ENCODE measurements at places on chromosomes 5 and 9.
A peak's percentile ranks its signal among the peaks of the same experiment; 100 is the strongest.

GRCh38 chr5:144177548-144177947, 6.9 kb downstream of the KCTD16 start:
- no peak for DNase-seq

DNA sequence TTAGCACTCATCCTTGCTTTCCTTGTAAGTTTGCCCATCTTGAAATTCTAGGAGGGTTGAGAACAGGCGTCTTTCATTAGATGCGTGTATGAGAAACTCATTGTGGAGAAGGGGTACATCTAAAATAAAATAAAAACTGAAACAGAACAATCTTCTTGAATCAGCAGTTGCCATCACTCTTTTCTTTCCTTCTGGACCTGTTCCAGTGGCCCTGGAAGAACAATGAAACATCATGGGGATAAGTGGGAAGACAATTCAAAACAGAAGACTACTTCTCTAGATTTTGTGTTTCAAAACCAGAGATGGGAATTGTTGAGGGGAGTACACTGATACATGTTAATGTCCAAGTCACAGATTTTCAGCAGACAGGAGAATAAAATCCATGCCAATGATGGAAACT, 59.9 kb downstream of the SLC1A3 start:
- no peak for DNase-seq

- DNase-seq: no peak
These were observed 473.6 kb upstream of the TNC start for GRCh38 chr9:115591584-115591984.

- DNase-seq: peak; percentile 76
These were observed 5.3 kb upstream of the TJP2 start for GRCh38 chr9:69168709-69169217.

GRCh38 chr5:139262059-139262741, 31.3 kb upstream of the MATR3 start:
- DNase-seq: no peak

DNA sequence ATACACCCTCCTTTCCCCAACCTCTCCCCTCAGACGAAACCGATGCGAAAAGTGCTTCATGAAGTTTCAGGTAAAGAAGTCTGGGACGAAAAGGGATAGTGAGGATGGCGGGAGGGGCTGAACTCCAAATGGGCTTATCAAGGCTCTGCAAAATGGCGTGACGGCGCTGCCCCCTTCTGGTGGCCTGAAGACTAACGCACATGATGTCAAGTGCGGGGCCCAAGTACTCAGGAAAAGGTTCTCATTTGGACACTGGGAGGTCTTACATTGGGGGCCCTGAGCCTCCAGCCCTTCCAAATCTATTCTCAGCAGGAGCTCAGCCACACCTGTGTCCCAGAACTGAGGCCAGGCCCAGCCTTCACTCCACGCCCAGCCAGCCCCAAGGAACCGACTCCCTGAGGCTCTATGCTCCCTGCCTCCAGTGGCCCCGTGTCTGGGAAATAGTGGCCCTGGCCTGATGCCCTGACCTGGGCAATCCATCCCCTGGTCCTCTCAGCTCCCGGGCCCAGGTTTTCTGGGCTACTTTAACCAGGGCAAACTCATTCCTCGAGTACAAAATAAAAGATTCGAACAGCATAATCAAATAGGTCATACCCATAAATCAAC, 119.9 kb downstream of the KCNIP1 start:
- DNase-seq: peak; percentile 44

DNA sequence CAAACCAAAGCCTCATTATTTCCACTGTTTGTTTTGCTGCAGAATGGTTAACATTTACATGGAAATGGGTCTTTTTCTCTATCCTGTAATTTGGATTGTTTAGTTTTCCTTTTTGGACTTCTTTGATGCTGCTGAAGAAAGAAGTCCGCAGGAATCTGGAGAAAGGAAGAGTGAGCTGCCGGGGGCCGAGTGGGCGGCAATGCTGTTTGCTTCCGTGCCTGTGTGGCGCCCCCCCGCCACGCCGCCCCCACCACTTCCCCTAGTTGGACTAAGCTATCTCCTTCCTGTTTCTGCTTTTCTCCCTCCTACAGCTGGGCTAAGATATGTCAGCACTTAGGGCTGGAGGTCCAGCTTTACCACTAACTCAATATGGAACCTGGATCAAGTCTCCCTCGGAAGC, 39.7 kb downstream of the ACTL7B start:
- DNase-seq: no peak

- DNase-seq: no peak
These were observed 266.4 kb upstream of the ZNF608 start for GRCh38 chr5:125012727-125013451.

DNA sequence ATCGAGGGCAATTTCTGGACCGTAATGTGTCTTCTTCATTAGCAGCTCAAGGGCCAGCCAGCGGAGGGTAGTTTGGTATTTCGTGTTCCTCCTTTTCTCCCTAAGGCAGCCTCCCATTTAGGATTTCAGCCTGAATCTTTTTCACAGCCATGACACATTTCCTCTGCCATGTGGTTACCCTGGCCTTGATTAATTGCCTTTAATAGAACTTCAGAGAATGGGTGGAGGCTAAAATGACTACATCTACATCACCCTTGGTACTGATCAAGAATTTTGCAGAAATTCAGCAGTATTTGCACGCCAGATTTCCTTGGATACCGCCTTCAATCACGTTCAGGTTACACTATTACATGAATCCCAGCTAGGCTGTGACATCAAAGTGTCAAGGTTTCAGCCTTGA, 58.0 kb downstream of the ADAMTS16 start:
- DNase-seq: no peak

DNA sequence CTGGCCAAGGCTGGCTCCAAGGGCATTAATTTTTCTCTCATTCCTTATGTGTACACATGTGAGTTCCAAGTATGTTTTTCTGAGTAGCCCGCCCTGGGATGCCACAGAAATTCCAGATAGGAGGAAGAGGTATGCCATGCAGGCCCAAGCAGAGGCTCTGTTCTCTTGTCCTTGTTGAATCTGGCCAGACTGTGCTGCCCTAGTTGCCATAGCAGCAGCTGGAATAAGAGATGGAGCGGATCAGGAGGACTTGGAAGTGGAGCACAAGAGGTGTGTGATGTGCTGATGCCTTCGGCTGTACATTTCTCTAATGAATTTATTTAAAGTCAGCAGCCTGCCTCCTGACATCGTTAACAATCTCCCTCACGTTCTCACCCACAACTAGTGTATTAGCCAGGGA, 235.6 kb upstream of the RPS23 start:
- DNase-seq: no peak

DNA sequence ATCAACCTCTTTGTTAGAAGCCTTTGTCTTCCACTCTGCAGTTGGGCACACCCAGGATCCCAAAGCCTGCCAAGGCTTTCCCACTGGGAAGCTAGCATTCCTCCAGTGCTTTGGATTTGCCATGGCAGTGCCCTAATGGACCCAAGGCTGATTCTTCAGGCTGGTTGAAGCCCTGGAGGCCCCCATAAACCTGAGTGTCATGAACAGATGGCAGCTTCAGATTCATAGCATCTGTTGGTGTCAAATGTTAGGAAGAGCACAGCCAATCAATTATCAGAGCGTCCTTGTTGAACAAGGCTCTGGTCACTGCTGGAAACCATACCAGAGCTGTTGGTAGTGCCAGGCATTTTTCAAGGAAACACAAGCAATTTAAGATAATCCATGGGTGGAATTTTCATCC, 241.1 kb upstream of the KLF4 start:
- DNase-seq: no peak

GRCh38 chr9:93953496-93954433, 1.4 kb downstream of the BARX1 start:
- DNase-seq: no peak

DNA sequence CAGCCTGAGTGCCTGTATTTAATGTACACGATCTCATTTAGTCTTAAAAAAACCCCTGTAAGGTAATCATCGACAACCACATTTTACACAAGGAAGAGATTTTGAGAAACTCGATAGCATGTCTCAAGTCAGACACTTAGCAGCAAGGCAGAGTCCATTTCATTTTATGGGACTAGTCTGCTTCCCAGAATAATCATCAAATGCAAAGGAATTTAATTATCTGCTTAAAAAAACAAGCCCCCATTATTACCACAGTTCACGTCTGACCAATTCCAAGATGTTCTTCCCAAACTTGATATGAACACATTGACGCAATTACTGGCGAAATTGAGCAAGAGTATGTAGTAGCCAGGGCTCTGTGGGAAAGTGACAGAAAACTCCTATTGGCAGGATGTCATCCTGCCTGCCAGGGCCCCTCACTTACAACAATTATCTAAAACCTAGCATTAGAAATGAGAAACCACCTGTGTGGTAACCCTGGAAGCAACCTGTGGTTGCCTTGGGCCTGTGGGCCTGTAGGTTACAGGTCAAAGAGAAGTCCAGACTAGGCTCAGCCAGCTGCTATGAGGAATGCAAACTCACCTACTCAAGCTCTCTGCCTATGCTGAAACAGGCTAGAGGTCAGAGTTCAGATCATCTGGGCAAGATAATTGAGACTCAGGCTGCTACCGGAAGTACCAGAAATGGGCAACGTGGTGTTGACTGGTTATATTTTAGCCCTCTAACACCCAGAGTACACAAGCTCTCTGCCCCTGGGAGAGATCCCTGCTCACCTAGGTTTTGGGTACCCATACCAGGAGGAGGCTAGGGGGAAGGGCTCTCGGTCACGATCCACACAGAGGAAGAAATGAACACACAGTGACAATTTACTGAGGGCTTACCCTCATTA, 1.6 kb downstream of the B4GALT1 start:
- DNase-seq: peak; percentile 33

- DNase-seq: no peak
These were observed 47.9 kb downstream of the TMEM252 start for GRCh38 chr9:68492806-68493205.

DNA sequence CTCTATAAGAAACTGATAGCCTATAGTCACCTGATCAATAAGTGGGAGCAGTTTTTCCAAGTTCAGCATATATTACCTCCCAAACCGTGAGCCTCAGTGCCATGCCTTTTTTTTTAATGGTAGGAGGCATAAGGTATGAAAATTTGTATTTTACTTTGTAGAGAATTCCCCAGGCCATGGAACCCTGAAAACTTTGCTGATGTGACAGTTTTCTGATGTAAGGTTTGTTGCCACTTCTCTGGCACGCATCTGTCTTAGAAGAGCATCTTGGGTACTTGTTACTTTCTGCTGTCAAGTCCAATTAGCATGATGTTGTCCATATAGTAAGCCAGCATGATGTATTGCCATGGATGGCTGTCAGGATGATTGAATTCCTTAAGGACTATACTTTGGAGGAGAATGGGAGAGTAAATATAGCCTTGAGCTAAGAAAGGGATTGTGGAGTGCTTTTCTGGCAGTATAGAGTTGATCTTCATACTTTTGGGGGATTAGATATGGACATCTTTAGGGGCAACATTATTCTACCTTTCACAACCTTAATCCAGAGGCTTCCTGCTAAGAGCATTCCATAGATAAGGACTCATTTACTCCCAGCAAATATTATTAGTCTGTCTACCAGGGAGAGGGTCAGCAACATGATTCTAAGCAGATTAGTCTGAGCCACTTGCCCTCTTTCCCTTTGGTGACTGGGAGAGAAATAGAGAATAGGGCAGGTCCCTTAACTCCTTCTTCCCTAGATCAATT, 389.6 kb downstream of the YTHDC2 start:
- no peak for DNase-seq

DNA sequence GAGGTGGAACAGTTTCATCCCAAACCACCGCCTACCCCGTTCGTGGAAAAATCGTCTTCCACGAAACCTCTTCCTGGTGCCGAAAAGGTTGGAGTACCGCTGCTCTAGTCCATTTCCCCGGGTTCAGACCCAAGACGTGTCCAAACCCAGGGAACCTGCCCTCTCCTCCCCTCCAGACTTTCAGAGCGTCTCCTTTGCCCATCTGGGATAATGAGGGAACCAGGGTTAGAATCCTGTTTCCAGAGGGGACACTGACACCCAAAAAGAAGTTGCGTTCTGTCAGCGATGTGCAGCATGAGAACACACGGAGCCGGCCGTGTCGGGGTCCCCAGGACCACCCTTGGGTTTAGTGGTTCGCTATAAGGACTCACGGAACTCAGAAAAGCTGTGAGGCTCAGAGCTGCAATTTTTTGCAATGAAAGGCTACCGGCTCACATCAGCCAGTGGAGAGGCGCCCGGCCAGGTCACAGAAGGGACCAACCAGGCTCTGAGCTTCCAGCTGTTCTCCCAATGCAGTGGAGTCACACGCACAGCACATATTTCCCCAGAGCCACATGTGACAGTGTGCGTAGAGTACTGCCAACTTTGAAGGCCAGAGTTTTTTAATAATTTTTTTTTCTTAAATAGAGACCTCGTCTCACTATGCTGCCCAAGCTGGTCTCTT, 19.4 kb downstream of the LAMC3 start:
- no peak for DNase-seq

DNA sequence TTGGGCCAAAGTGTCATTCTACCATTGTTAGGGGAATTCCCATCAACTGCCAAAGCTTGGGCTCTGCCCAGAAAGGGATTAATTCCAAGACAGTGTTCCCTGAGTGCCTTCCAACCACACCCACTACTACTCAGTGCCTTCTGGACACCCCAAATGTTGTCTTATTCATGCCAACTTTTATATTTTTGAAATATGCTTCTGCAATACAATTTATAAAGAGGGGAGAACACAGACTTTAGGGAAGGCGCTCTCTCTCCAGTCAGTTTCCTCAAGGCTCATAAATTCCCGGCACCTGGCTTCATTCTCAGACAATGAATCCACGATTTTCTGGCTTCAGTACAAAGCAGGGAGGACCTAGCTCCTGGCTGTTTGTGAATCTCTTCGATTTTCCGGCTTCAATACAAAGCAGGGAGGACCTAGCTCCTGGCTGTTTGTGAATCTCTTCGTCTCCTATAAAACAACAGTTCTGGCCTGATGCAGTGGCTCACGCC, 120.1 kb upstream of the MYO10 start:
- DNase-seq: no peak

- DNase-seq: no peak
These were observed 29.3 kb upstream of the CLPTM1L start for GRCh38 chr5:1374030-1374678.

- DNase-seq: no peak
These were observed 27.9 kb downstream of the DEPDC1B start for GRCh38 chr5:60671899-60672692.

DNA sequence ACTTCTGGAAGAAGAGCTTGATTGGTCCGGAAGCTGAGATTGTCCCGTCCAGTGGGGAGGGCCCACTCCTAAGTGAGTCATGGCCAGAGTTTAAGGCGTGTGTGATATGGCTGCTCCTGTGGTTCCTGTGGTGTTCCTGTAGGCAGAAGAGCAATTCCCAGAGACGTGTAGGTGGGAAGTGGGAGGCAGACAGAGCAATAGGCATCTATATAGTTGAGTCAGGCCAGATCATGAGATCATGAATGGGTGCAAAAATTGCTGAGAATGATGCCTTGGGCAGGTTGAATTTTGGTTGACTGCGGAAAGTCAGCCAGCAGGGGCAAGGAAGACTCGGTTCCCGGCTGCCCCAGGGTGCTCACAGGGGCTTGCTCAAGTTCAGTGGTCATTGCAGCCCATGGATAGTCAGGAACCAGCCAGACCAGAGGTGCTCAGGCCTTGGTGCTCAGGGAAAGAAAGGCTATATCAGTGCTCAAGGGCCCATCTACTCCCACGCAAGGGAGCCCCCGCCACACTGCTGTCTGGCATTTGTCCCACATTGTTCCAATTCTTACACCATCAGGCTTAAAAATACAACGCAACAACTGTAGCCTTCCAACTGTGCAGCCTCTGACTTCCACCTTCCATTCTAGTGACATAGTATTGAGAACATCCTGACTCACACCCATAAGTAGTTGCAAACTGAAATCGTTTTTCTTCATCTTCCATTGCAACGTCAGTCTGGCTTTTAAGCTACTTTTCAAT, 21.0 kb upstream of the GSN start:
- DNase-seq: no peak

- peak; percentile 14 for DNase-seq
These were observed 62.7 kb upstream of the ZNF354A start for GRCh38 chr5:178793151-178793550.

GRCh38 chr9:18067548-18068120, 406.3 kb upstream of the ADAMTSL1 start:
- DNase-seq: no peak

Data from stimulated activated CD4-positive, alpha-beta T cell treated with anti-CD3 and anti-CD28 coated beads, Interleukin-1b, Interleukin-23, amount 100 ng/mL, for 48 hours (primary cell).